ENCODE measurements at places on chromosomes 7 and 10.

- no peak for DNase-seq
- peaks cover 15% of the 10 kb centered on the region for H3K27me3 ChIP-seq
- H3K27ac ChIP-seq: no peak overlapping the region
- peaks cover 19% of the 10 kb centered on the region for H3K4me1 ChIP-seq
- H3K36me3 ChIP-seq: no peaks in the 10 kb centered on the region
- H3K4me3 ChIP-seq: no peak overlapping the region
Measured at GRCh38 chr7:20326342-20326741, 4.4 kb upstream of the ITGB8 start.

DNA sequence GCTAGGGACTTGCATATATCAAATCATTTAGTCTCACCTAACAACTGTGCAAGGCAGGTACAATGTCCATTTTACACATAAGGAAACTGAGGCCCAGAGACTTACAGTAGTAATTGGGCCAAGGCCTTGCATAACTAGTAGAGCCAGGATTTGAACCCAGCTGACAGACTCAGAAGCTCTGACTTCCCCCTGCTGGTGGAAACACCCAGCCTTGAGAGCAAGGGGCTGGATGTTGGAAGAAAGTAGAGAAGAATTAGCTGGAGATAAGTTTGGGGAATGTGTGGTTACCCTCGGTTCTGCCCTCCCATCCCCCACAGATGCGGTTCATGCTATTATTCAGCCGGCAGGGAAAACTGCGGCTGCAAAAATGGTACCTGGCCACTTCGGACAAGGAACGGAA is 2.0 kb downstream of the AP1S1 start:
- H3K27ac ChIP-seq: no peak overlapping the region
- H3K4me1 ChIP-seq: peaks cover 19% of the 10 kb centered on the region
- H3K27me3 ChIP-seq: peaks cover 2% of the 10 kb centered on the region
- no peak for DNase-seq
- no peak overlapping the region for H3K4me3 ChIP-seq
- H3K36me3 ChIP-seq: peaks cover 24% of the 10 kb centered on the region

GRCh38 chr7:45112648-45113047 is 1.2 kb upstream of the TBRG4 start:
- H3K4me3 ChIP-seq: no peak overlapping the region
- no peak overlapping the region for H3K27ac ChIP-seq
- H3K36me3 ChIP-seq: peaks cover 18% of the 10 kb centered on the region
- no peaks in the 10 kb centered on the region for H3K27me3 ChIP-seq
- no peak for DNase-seq

- H3K27me3 ChIP-seq: no peaks in the 10 kb centered on the region
- peaks cover 26% of the 10 kb centered on the region for H3K36me3 ChIP-seq
- DNase-seq: no peak
Measured at GRCh38 chr7:92002720-92003119, 62.1 kb downstream of the AKAP9 start.

Data from CD4-positive, alpha-beta T cell (primary cell).